CD4-positive, alpha-beta T cell treated with Interferon alpha-2 for 1 hour (primary cell): ENCODE measurements at places on chromosomes 3 and 15.

- no peak for DNase-seq
Measured at GRCh38 chr3:111972891-111973290, 5.9 kb upstream of the ABHD10 start.

- DNase-seq, result no peak
Measured at GRCh38 chr3:27141668-27142067, 227.5 kb downstream of the NEK10 start.

- DNase-seq, result no peak
Measured at GRCh38 chr3:38566215-38566528, 70.0 kb downstream of the EXOG start.

DNA sequence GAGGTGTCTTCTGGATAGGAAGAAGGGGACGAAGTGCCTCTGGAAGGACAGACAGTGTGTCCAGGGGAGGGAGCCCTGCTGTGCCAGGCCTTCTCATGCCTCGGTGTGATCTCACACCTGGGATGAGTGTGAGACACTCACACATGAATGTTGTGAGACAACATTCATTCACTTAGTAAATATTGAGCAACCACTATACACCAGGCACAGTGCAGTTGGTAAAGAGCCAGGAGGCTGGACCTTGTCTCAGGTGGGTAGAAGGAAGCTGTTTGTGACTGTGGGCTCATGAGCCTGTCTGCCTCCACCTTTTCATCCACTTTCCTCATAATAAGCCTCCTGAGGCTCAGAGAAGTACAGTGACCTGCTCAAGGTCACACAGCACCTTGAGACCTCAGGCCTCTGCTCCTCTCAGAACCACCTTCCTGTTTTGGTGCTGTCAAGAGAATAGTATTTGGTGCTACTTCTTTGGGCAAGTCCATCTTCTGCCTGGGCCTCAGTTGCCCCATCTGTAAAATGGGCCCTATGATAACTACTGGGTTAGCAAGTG lies 20.9 kb downstream of the SLC6A6 start:
- DNase-seq, result no peak

DNA sequence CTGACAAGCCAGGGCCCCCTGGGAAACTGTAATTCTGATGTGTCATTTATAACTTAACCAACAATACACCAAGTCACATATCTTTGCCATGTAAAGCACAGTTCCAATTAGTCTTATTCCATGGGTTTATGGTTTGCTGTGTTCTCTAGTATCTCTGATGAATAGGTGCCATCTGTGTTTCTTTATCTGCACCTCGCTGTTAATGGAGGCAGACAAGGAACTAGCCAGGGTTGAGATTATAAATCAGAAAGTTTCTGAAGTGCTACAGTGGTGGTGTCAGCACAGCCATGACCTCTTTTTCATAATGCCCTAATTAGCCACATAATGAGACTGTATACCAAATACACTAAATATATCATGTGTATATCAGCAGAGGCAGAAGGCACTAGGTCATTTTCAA lies 866.4 kb downstream of the PLOD2 start:
- DNase-seq, result no peak

DNA sequence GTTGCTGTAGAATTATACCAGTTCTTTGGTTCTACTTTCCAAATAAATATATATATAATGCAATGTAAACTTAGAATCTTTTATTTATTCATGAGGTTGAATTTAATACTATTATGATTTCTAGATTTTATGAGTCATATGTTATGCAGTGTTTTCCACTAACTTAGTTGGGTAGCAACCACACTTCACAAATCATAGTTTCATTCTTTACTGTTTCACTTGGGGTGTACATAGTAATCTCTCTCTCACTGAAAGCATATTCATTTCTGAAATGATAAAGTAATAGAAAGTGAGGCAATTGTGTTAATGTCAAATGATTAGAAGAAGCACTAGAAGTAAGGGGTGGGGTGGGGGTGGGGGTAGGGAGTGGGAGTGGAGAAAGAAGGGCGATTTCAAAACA lies 52.6 kb downstream of the IQCH start:
- DNase-seq, result no peak

GRCh38 chr15:70164910-70165715 lies 67.4 kb upstream of the TLE3 start:
- DNase-seq, result no peak
